Mesothelial cell of epicardium (in vitro differentiated cells): ENCODE measurements at places on chromosomes 16 and 17. TPM values are rescaled to one million over a fixed set of nuclear protein-coding genes. Genes with fewer than 3 reads are reported as not detected.

NME3 gene
- total RNA-seq = 56.6 to 58.4 TPM (median 57.7 TPM) in 3 replicates

GPRC5C gene
- total RNA-seq = 37.2 to 44.2 TPM (median 38.7 TPM) in 3 replicates

CA5A gene
- not detected in 3 replicates for total RNA-seq

DNA sequence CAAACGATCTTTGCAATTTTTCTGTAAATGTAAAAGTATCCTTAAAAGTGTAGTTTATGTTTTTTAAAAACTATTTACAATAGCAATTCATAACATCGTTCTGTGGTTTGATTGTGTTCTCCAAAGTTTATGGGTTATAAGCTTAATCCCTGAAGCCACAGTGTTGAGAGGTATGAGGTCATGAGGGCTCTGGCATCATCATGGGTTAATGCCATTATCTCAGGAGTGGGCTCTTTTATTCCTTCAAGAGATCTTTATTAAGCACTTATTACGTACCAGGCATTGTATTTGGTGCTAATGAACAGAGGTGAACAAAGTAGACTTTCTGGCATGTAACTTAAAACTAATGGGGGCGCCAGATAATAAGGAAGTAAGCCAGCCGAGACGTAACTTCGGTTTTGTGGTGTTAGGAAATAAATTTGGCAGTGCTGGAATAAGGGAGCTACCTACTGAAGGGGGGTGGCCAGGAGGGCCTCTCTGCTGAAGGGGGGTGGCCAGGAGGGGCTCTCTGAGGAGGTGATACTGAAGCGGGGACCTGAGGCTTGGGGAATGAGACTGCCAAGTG, 158.1 kb downstream of the VPS53 start:
- no peak overlapping the region for H3K4me3 ChIP-seq
- H3K27me3 ChIP-seq = no peaks in the 10 kb centered on the region
- H3K36me3 ChIP-seq = peaks cover 26% of the 10 kb centered on the region
- no peaks in the 10 kb centered on the region for H3K4me1 ChIP-seq

GRCh38 chr16:1374418-1375297, 22.9 kb downstream of the GNPTG start:
- H3K36me3 ChIP-seq = peaks cover 2% of the 10 kb centered on the region
- peaks cover 10% of the 10 kb centered on the region for H3K4me1 ChIP-seq
- no peak overlapping the region for H3K27ac ChIP-seq
- no peak for DNase-seq
- no peak overlapping the region for H3K4me3 ChIP-seq

DNA sequence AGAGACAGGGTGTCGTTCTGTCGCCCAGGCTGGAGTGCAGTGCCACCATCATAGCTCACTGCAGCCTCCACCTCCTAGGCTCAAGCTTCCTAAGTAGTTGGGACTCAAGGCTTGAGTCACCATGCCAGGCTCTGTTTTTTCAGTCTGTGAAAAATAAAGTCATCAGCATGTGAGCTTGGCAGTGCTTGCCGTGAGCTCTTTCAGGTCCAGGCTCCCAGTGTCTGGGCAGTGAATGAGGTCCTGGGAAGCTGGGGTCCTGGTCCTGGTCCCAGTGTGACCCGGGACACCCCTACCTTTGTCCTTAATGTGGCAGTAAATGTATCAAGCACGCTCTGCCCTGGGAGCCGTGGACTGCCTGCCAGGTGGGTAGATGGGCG, 22.9 kb upstream of the RPL13 start:
- no peak for DNase-seq
- no peak overlapping the region for H3K27ac ChIP-seq
- H3K27me3 ChIP-seq = no peaks in the 10 kb centered on the region
- H3K4me3 ChIP-seq = no peak overlapping the region

GRCh38 chr17:29051731-29052130, 8.8 kb downstream of the PIPOX start:
- peaks cover 43% of the 10 kb centered on the region for H3K27me3 ChIP-seq
- H3K27ac ChIP-seq = no peak overlapping the region
- no peaks in the 10 kb centered on the region for H3K36me3 ChIP-seq
- H3K4me1 ChIP-seq = peaks cover 27% of the 10 kb centered on the region
- DNase-seq = no peak

DNA sequence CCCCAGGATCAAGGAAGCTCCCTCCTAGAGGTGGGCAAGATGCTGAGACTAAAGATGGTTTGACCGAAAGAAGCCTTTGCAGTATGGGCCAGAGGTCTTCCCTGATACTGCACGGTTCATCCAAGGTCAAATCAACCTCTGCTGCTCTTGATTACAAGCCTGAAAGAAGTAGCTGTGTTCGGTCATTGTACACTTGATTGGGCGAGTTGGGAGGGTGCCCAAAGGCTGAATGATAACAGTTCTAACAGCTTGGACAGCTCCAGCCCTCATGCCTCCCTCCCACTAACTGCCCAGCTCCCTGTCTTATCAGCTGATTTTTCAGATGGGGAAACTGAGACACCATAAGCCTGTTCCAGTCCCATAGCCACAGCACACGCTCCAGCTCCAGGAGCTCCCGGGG, 42.8 kb downstream of the ABCC12 start:
- no peak for DNase-seq
- H3K27ac ChIP-seq = no peak overlapping the region
- no peaks in the 10 kb centered on the region for H3K4me1 ChIP-seq
- no peaks in the 10 kb centered on the region for H3K36me3 ChIP-seq
- no peak overlapping the region for H3K4me3 ChIP-seq

GRCh38 chr16:49755313-49755620, 100.6 kb downstream of the ZNF423 start:
- peak overlapping the region; percentile 50 for H3K4me3 ChIP-seq
- H3K36me3 ChIP-seq = no peaks in the 10 kb centered on the region
- DNase-seq = no peak
- H3K4me1 ChIP-seq = peaks cover 22% of the 10 kb centered on the region

DNA sequence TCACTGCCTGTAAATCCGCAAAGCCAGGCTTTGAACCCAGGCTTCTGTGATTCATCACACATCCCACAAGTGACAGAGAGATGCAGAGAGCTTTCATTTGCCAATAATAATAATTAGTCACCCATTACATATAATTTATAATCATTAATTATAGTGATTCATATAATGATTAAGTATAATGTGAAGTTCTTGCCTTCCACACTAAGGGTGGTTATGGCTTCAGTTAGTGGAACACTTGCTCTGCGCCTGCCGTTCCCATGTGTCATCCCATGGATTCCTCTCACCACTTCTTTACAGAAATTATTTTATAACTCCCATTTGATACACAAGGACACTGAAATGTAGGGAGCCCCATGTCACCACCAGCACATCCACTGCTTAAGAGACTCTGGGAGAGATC, 39.8 kb upstream of the XYLT1 start:
- no peak overlapping the region for H3K4me3 ChIP-seq
- no peak for DNase-seq
- H3K27me3 ChIP-seq = peaks cover 2% of the 10 kb centered on the region
- no peaks in the 10 kb centered on the region for H3K36me3 ChIP-seq

DNA sequence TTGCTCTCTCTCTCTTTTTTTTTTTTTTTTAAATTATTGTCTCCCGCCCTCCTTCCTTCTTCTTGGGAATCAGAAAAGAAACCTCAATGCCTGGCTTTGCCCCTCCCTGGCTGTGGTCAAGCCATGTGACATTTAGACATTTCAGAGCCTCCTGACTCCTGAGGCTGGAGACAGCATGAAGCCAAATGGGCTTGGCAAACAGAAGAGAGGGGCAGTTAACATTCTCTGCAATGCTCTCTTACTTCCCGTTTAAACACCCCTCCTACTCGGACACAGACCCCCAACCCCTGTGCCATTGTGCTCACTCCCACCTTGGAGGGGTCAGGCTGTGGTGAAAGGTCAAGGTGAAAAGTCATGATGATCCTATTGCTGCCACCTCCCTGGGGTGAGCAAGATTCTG, 14.7 kb upstream of the MEOX1 start:
- no peak for DNase-seq
- H3K27me3 ChIP-seq = no peaks in the 10 kb centered on the region
- H3K36me3 ChIP-seq = no peaks in the 10 kb centered on the region
- no peak overlapping the region for H3K27ac ChIP-seq

DNA sequence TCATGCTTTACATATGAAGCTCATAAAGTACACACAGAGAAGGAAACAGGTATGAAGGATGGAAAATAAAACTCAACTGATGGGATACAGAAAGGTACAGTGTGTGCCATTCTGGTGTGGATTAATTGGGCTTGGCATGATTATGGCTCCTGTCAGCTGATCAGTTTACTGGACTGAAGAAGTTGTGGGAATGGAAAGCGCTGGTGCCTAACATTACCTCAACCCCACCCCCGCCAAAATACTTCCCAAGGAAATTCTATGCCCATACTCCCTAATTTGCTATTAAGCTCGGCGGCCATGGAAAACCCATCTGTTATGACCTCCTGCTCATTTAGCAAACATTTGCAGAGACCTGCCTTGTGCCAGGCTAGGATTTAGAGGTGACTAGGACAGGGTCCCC, 16.6 kb upstream of the PMFBP1 start:
- H3K4me1 ChIP-seq = no peaks in the 10 kb centered on the region
- no peak for DNase-seq
- H3K4me3 ChIP-seq = no peak overlapping the region

DNA sequence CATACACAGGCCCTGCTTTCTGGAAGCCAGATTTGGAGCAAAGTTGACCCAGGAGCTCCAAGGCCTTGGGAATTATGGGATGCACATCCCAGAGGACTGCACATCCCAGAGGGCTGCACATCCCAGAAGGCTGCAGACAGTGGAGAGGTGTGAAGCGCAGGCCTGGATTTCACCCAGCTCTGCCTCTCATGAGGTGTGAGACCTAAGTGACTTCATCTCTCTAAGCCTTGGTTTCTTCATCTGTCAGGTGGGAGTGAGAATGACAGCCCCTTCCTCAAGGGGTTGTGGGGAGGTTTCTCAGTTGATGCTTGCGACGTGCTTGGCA, 102.3 kb downstream of the GSG1L start:
- no peaks in the 10 kb centered on the region for H3K4me1 ChIP-seq
- H3K27ac ChIP-seq = no peak overlapping the region
- H3K27me3 ChIP-seq = peaks cover 21% of the 10 kb centered on the region
- DNase-seq = no peak
- H3K36me3 ChIP-seq = no peaks in the 10 kb centered on the region

DNA sequence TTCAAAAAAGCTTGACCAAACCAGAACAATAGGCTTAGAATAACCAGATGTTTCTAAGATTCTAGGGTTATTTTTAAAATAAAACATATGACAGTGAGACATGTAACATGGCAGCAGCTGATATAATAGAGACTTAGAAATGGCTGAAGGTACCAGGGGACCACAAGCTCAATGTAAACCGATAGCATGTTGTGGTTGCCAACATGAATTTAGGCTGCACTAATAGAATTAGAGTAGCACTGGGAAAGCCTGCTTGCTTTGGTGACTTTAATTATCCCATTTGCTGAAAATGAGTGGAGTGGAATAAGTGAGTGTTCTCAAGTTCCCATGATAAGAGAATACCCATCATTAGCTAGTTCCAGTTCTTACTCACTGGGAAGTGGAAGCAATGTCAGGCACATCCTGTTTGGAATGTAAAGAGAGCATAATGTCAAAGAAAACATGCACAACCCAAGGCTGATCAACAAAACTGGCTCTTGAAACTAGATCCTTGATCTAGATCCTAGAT, 621.2 kb upstream of the CDH5 start:
- H3K27me3 ChIP-seq = peaks cover 13% of the 10 kb centered on the region
- no peak for DNase-seq
- H3K36me3 ChIP-seq = no peaks in the 10 kb centered on the region

DNA sequence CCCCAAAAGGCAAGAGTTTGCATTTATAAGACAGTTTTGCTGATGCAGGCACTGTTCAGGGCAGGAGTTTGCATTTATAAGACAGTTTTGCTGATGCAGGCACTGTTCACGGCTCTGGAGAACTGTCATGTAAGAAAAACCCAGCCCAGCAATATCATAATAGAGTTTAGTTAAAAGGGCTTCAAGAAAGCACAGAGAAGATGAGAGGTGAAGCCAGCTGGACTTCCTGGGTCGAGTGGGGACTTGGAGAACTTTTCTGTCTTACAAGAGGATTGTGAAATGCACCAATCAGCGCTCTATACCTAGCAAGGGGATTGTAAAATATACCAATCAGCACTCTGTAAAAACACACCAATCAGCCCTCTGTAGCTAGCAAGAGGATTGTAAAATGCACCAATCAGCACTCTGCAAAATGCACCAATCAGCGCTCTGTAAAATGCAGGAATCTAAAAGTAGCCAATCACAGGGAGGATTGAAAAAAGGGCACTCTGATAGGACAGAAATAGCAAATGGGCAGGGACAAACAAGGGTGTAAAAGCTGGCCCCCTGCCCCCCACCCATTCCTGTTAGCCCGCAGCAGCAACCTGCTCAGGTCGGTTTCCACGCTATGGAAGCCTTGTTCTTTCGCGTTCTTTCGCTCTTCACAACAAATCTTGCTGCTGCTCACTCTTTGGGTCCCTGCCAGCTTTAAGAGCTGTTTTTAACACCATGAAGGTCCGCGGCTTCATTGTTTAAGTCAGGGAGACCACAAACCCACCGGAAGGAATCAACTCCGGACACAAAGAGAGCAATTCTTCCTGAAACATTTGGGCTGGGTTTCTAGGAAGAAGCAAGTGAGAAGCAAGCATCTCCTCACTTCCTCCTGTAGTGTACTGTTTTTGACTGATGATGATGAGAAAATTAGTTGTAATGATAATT, 1.8 kb upstream of the CBX1 start:
- no peaks in the 10 kb centered on the region for H3K27me3 ChIP-seq
- peaks cover 18% of the 10 kb centered on the region for H3K4me1 ChIP-seq
- H3K36me3 ChIP-seq = no peaks in the 10 kb centered on the region
- no peak for DNase-seq
- no peak overlapping the region for H3K27ac ChIP-seq

DNA sequence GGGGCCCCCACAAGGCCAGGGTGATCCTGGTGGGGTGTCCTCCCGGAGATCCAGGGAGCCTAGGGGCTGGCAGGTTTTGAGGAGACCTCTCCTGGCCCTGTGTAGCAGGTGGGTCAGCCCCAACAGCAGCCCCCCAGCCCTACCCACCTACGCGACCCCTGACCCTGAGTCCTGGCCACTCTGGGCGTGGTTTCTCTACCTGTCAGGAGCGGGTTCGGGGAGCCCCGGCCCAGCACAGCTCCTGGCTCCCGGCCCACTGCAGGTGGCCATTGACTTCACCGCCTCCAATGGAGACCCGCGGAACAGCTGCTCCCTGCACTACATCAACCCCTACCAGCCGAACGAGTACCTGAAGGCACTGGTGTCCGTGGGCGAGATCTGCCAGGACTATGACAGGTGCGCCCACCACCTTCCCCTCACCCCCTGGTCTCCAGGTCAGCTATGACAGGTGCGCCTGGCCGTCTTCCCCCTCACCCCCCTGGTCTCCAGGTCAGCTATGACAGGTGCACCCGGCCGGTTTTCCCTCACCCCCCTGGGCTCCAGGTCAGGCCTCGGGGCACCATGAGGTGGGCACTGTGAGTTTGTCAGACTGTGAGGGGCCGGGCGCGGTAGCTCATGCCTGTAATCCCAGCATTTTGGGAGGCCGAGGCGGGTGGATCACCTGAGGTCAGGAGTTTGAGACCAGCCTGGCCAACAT, 13.0 kb downstream of the CPNE7 start:
- H3K27me3 ChIP-seq = no peaks in the 10 kb centered on the region
- H3K4me3 ChIP-seq = no peak overlapping the region
- no peaks in the 10 kb centered on the region for H3K36me3 ChIP-seq
